Frontal cortex (tissue), 4 donors: ENCODE measurements at places on chromosomes 4 and X. TPM values are rescaled to one million over a fixed set of nuclear protein-coding genes. Genes with fewer than 3 reads are reported as not detected.
A peak's percentile ranks its signal among the peaks of the same experiment; 100 is the strongest.

DNA sequence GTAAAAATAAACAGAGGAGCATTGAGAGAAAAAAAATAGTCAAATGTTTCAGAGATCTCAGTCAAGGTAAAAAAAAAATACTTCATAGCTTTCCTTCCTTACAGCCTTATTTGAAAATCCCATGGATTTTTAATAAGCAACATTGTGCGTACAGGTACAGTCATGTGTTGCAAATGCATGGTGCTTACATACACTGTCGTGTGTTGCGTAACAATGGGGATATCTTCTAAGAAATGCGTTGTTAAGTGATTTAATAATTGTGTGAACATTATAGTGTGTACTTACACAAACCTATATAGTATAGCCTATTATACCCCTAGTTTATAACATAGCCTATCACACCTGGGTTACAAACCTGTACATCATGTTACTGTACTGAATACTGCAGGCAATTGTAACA lies 172.0 kb downstream of the UGT8 start:
- DNase-seq: no peak

GRCh38 chrX:115360220-115360781 lies 70.8 kb downstream of the LUZP4 start:
- DNase-seq: no peak

GRCh38 chr4:76592460-76592859 lies 157.4 kb downstream of the SHROOM3 start:
- no peak for DNase-seq

DNA sequence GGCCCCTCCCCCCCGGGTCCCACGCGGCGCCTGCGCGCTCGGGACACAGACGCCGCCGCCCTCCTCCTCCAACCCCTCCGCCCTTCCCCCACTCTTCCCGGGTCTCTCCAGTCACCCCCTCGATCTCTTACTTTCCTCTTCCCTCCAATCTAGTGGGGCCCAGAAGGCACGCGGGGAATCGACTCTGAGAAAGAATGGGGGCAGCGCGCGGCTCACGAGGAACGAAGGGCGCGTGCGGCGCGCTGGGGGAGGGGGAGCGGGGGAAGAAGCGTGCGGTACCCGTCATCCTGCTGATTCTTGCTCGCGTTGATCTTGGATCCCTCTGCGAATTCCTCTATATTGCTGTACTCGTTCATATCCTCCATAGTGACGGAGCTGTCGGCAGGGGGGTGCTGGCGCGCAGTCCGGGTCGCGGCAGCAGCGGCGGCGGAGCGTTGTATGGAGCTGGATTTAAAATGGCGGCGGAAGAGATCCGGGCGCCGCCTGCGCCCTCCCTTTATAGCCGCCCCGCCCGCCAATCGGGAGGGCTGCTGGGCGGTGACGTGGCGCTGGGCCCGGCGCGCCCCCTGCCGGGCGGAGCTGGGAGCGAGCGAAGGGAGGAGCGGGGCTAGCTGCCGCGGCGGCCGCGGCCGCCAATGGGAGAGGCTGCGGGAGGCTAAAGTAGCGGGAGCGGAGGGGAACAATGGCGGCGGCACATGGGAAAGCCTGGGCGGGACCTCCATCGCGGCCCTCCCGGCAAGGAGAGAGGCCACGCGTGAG lies 1.1 kb downstream of the HNRNPDL start:
- peak; percentile 96 for DNase-seq

- no peak for DNase-seq
Measured at GRCh38 chr4:33349376-33349775, 2629.2 kb downstream of the PCDH7 start.

DNA sequence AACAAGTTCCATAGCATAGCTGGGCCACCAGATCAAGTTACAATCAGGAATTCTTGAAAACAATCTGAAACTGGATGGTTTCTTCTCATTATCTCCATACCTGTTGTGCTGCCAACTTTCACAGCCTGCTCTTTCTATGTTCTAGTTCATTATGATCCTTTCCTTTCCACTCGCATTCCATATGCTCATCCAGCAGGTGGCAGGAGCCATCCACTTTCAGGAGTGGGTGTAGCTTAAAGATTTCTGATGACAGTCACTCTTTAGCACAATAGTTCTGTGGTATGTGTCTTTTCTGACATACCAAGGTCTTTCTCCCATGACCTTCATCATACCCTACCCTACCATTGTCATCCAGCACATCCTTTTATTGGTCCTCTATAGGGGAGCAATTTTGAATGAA lies 46.4 kb downstream of the PAGE2 start:
- DNase-seq: no peak

DNA sequence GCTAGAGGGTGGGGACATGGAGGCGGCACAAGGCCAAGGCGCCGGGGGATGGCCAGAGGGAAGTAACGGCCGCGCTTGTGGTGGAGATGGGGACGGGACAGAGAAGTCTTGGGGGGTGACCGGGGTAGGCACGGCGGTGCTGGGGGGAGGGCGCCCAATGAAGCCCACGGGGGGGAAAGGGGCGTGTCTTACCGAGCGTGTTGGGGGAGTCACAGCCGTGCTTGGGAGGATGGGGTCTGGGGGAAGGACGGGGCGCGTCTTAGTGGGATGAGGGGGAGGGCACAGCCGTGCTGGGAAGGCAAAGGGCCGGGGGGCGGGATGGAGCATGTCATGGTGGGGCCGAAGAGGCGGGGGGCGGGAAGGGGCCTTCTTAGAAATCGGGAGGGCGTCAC lies 952 bp downstream of the ARSD start:
- peak; percentile 31 for DNase-seq

DNA sequence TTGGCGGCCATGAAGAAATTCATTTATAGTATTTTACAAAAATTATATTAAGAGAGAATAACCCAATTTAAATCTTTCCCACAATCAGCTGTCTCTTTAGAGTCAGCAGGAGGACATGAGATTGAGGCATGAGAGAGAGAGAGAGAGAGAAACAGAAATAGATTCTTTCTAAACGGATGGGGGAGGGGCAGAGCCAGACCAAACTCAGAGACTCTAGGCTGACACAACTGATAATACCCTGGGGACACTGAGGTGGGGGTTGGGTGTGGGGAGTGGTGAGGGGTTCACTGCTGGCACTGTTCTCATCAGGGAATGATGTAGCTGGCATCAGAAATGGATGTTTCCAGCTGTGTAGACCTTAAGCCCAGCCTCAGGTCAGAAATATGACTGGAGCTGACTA lies 20.5 kb upstream of the HOPX start:
- DNase-seq: no peak

- no peak for DNase-seq
Measured at GRCh38 chr4:110629780-110630687, 7.2 kb upstream of the PITX2 start.

DNA sequence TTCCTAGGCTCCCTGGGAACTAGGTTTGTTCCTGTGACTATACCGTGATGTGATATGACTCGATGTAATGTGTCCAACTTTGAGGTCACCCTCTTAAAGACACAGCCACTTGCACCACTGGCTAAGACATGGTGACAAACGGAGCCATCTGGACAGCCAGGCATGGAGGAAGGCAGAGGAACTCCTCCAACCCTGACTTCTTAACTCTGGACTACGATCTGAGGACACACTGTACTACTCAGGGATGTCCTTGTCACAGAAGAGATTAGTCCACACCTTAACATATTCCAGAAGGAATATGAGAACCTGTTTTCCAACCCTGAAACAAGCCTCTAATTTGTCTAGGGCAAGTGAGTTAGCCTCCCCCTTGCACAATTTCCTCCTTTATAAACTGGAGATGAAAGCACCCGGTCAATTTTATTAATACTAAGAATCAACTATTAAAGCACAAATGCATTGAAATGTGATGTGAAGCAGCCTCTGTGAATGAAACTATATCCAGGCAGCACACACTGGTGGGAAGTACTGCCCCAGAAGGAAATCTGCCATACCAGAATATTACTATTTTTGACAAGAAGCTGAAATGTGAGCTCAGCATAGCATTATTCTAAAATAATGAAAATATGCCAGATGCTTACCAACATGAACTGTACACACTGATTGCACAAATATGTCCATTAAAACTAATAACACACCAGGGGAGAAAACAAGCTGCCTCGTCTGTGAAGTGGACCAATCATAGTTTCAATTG lies 47.3 kb downstream of the TSPAN5 start:
- no peak for DNase-seq

DNA sequence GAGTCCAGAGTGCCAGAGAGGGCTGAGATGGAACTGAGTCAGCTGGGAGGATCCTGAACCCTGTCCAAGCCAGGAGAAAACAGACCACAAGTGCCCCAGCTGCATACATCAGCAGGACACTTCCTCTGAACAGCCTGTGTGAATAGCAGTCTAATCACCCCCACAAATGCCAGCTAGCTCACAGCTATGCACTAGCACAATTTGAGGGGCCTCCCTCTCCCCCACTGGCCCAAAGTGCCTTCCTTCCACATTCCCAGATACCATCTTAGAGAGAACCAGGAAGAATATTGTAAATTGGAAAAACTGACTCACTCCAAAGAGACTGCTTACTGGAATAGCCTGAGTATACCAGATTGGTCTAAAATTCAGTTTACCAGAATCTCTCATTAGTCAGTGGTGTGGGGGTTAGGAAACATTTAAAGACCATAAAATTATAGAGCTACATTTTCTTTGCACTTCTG lies 292.6 kb upstream of the KLF3 start:
- DNase-seq: no peak

DNA sequence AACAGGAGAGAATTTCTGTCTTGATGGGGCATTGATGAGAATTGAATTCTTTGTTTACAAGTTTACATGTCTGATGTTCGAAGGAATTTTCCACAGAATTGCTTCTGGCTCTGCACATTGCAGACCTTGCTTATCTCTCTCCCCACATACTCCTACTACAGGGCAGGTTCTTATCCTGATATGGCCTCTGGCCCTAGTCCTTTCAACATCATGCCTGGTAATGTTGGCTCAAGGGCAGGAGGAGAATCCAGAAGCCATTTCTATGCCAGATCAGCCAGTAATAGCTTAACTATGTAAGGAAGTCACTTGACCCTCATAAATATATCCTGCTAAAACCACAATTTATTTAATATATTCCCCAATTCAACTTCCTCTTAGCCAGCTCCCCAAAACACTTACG lies 24.3 kb upstream of the TSPAN5 start:
- no peak for DNase-seq

DNA sequence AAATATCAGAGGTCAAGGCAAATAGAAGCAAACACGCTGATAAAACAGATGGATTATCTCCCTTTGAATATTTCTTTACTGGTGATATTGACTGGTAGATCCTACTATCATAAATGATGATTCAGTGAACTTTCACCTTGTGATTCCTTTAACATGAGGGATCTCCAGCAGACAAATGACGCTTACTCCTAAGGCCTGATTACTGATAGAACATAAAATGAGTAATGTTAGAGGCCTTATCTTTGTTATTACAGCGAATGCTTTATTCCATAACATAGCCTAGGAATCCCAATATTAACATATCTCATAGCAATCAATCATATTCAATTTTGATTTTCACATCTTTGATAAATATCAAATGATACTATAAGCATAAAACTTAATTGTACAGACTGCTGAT lies 152.3 kb downstream of the SLC10A7 start:
- no peak for DNase-seq

DNA sequence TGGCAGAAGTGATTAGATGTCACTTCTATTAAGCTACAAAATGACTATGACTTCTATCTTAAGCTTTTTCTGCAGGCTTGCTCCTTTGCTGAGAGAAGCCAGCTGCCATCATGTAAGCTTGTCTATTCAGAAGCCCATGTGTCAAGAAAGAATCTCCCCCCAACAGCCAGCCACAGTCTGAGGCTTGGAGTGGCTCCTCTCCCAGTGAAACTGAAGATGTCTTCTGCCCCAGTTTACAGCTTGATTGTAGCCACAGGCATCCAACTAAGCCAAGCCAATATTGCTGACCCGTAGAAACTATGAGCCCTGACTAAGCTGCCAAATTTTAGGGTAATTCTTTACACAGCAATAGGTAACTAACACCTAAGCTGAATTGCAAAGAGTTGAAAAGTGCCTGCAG lies 26.7 kb upstream of the SLC10A7 start:
- no peak for DNase-seq

DNA sequence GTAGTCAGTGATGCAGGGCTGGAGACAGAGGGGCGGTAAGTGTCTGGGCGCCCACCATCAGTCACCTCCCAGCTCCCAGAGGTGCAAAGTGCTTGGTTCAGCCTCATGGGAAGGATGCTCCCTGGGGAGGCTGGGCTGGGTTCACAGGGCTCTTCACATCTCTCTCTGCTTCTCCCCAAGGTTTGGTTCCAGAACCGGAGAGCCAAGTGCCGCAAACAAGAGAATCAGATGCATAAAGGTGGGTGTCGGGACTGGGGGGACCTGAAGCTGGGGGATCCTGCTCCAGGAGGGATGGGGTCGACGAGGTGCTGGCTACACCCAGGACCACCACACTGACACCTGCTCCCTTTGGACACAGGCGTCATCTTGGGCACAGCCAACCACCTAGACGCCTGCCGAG lies 10.1 kb downstream of the SHOX start:
- DNase-seq: no peak

GRCh38 chrX:13933851-13934250 lies 95.8 kb downstream of the GEMIN8 start:
- DNase-seq: no peak

GRCh38 chrX:118724775-118725174 lies 2.6 kb upstream of the IL13RA1 start:
- no peak for DNase-seq

DNA sequence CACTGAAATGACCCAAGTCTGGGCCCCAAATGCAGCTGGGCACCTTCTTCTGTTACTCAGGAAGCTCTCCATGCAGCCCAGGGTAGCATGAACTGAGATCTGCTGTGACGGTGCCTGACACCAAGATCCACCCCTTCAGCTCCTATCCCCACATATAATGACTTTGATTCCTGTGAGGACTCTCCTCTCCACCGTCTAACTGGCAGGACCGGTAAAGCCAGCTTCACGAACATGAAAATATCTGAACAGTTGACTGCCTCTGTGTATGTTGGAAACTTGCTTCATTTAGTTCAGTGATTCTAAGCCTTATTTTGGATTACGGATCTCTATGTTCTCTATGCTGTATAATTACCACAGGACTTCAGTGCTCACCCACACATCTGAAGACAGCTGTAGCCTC lies 115.5 kb upstream of the TMEM150C start:
- DNase-seq: no peak

DNA sequence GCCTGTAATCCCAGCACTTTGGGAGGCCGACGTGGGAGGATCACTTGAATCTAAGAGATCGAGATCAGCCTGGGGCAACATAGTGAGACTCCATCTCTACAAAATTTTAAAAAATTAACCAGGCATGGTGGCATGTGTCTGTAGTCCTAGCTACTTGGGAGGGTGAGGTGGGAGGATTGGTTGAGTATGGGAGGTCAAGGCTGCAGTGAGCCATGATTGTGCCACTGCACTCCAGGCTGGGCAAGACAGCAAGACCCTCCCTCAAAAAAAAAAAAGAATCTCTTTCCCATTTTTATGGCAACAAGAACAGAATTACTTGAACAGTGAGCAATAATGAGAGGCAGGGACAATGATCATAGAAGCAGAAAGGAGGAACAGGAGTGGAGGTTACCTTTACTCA lies 94.8 kb downstream of the RNF150 start:
- no peak for DNase-seq

Gene DRP2
- 5.3 TPM for total RNA-seq

Gene ADH1B
- not detected for total RNA-seq

Gene SPANXA2
- not detected for total RNA-seq

Gene NLRP2B
- total RNA-seq: under 0.01 TPM

Gene UGT2B15
- not detected for total RNA-seq

Gene STPG2
- total RNA-seq: 7.3 TPM

Gene GAGE1
- not detected for total RNA-seq

Gene F8A1
- total RNA-seq: 2.4 TPM

Gene ETFDH
- total RNA-seq: 18.8 TPM
